Hippocampal formation (tissue), 2 donors: ENCODE measurements at places on chromosomes 2 and 18.

DNA sequence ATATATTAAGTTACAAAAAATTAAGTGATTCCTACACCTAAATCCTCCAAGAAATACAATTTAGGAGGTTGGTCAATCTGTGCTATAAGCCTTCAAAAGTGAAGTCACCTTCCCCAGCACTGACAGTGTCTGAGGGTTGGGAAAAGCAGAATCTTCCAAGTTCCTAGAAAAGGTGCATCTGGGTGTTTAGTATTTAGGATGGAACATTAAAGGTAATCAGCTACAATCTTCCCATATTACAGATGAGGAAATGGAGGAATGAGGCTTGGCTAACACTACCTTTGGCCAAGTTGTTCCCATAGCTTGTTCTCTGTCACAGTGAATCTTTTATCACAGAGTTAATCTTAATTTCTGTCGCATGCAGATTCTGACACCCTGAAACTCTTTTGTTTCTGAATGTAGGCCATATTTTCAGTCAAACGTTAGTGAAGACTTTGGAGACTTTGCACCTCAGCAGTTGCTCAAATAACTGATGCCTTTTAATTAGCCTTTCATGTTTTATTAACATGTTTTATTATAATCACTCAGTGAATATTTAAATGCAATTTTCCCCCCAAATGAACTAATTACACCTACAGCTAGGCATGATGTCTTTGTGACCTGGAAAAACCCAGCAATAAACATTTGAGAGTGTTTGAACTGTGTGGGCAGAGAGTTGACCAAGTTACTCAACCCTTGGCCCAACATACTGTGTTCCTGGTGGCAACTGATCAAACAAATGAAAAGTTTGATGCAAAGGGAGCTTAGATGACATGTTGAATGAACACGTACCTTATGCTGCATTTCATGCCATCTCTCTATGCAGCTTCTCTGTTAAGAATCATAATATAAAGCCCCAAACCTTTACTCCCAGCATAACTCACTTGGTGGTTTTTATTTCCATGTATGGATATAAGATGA, 17.6 kb downstream of the FN1 start:
- no peak for DNase-seq

DNA sequence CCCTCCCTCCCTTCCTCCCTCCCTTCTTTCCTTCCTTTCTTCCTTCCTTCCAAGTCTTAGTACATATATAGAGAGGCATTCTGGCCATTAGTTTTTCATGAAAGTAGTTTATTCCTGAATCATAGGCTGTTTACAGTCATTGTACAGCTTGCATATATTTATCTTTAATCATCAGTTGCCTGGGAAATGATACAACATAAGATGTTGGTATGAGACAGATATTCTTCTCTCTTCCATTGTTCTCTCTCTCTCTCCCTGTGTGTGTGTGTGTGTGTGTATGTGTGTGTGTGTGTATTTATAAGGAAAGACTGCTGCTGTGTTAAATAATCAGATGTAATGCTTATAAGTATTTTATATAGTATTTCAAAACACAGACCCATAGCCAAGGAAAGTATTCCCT, 289.8 kb upstream of the UBE2E3 start:
- DNase-seq = no peak

DNA sequence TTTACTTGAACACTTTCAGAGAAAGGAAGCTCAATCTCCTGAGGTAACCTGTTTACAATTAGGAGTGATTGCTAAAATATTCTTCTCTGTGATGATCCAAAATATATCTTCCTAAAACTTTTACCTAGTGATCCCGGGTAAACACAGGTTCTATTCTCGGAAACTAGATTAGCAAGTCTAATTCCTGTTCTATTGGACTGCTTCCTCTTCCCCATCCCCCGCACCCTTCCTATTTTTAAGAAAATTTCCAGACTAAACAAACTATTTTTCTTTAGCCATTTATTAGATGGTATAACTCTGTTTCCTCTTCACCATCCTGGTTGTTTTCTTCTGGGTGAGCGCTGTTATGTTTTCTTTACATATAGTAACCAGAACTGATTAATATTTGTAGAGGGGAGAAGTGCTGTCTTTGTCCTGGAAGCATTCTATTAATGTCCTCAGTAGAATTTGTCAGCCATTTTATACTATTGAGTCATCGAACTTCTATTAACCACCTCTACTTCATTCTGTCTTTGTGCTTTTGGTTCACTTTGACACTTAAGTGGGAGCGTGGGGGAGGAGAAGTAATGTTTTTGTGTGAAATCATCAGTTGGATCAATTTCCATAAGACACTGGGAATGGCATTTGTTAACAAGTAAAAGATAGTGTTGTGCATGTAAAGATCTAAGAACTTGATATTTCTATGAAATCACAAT, 31.8 kb downstream of the CREB1 start:
- DNase-seq = no peak

DNA sequence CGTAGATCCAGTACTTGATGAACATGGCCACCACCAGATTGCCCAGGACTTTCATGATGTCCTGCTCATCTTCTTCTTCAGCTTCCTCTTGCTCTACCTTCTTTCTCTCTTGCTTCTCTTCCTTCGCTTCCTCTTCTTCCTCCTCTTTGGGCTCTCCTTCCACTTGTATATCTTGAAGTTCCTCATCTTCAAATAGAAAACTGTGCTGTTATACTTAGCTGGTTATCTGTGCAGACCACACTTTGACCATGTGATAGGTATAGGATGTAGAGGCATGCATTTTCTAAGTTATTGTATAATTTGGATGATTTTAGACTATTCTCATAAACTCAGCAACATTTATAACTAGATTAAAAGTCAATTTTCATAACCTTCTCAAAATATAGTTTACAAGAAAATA, 263.4 kb downstream of the NAPG start:
- DNase-seq = no peak

DNA sequence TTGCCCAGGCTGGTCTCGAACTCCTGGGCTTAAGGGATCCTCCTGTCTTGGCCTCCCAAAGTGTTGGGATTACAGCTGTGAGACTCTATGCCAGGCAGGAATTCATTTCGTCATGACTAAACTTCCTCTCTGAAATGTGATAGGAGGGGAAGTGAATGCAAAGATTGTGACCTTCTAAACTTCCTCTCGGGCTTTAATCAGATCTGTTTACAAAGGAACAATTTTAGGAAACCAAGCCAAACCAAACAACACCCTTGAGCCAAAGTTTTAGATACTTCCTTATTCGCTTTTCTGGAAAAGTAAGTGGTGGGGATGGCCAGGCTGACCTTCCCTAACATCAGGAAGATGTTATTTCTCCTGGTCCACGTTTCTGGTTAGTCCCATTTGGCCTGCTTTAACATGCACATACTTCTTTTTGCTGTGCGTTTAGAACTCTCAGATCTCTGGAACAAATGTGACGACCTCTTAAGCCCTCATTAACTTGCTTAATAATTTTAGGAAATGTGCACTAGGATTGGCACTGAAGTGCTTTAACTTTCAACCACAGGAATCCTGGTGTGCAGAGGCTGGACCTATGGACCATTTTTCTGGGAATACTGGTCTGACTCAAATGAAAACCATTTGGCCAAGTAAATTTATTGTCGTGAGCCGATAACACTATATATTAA, 33.2 kb upstream of the YES1 start:
- DNase-seq = no peak

DNA sequence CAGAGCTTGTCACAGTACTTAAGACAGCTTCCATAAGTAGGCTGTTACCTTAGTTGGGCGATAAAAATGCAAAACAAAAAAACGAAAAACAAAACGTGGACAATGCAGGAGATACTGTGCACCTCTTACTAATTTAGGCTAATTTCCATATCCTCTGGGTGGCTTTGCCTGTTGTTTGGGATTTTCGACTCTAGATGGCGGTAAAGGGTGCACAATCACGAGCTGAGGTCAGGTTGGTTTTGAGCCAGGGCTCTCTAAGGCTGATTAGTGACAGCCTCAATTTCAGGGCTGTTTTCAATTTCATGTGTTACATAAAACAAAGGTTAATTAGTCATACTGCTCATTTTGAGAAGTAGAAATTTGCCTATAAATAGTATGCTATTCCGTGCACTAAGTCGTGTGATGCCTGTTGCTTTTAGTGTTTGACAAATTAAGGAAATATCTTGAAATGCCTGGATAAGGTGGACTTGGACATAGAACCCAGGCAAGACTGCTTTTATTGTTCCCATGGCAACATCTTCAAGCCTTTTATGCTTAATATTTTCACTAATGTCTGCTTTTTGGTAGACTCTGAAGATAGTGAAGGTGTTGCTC, 493.1 kb downstream of the SOCS6 start:
- peak; percentile 22 for DNase-seq

GRCh38 chr2:32666704-32667103, 38.9 kb downstream of the TTC27 start:
- DNase-seq = no peak

DNA sequence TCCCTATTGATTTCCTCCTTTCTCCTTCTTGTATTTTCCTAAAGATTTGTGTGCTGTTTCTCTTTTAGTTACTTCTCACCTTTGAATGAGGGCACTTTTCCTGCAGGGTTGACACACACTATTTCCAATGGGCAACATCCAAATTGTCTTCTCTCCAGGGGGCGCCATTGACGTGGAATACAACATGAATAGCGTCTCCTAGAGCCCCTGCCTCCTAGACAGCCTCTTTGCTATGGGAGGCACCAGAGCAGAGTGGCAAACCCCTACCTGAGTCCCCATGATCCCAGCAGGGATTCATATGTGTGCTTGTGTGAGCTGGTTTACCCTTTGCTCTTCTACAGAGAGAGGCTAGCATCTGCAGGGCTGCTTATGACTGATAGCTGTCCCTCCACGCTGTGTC, 61.3 kb upstream of the ITSN2 start:
- peak; percentile 16 for DNase-seq

DNA sequence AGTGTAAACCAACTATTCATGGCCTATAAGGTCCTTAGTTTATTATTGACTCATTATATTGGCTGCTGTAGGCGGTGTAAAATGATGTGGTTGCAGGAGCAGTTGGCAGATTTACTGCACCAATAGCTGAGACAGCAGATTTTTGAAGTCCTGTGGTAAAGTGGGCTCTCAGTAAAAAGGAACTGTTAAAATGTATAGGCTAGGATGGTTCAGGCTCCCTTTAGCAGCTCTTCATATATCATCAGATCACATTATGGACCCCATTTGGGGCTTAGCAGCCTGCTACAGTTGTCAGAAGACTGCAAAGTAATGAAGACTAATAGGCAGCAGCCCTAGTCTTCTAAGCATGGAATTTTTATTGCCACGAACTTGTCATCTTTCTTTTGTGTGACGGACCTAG, 27.8 kb downstream of the MTX2 start:
- no peak for DNase-seq

DNA sequence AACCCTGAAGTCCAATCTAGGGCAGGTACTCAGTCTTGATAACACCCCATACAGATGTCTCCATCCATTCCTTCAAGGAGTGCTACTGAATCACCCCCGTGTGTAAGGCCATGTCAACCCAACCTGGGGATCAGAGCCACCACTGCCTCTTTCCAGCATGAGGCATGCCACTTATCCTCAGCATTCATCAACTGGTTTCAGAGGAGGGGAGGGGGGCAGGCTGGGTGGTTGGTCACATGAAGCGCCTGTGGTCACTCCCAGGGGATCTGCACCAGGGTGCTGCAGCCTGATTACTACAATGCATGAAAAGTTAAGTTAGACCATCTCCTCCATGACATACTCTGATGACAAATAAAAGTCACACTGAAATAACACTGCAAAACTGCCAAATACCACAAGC, 65.0 kb downstream of the UXS1 start:
- DNase-seq = no peak

- DNase-seq = no peak
These were observed 3.4 kb downstream of the INSIG2 start for GRCh38 chr2:118091631-118092030.

DNA sequence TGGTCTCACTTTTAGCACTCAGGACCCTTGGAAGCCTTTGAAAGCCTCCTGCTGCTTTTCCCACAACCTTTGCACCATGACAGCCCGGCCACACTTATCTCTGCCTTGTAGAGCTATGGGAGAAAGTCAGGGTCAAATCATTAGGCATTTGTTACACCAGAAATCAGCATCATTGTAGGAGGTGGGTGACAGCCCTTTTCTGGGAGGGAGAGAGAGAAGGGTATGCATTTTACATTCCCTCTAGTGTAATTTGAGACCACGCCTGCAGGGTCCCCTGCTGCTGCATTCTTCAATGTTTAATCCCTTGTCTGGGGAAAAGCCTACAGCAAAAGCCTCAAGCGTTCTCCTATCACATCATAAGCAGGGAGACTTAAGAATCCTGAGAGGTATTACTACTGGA, 766.8 kb upstream of the FAM98A start:
- DNase-seq = no peak

DNA sequence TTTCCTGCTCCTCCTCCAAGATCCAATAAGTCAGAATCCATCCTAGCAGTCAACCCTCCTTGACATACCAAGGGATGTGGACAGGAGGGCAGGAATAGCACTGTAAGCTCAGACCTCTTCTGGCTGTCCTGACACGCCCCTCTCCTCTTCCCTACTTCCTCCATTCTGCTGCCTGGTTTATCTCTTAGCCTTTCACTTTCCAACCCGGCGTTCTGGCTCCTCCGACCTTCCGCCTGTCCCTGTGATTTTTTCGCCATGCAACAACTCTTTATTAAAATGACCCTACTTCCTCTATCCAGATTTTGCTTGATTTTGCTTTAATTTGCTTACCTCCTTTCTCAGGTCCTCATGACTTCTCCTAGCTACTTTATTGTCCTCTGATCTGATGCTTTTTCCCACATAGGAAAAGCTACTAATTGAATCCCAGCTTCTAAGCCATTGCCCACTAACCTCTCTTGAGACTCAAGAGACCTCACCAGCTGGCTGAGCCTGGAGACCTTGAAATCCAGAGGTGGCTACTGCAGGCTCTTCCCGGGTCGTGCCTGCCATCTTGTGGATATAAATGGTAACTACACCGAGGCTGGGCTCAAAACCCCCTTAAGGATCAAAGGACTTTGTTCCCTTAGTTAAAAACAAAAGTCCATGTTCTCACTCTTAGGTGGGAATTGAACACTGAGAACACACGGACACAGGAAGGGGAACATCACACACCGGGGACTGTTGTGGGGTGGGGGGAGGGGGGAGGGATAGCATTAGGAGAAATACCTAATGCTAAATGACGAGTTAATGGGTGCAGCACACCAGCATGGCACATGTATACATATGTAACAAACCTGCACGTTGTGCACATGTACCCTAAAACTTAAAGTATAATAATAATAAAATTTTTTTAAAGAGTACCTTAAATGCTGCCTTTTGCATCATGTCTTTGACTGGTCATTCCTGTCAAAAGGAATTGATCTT, 139.4 kb downstream of the AKAIN1 start:
- DNase-seq = peak; percentile 60

GRCh38 chr18:79211844-79212243, 142.7 kb downstream of the ATP9B start:
- DNase-seq = no peak

- no peak for DNase-seq
These were observed 26.2 kb downstream of the UNC50 start for GRCh38 chr2:98634406-98635092.

GRCh38 chr18:22285361-22286140, 116.2 kb downstream of the GATA6 start:
- DNase-seq = no peak

GRCh38 chr2:191012845-191013681, 908 bp downstream of the STAT1 start:
- DNase-seq = no peak

- DNase-seq = no peak
These were observed 10.6 kb upstream of the CEP68 start for GRCh38 chr2:65045651-65046050.
